Suprapubic skin (tissue), 4 donors: ENCODE measurements at places on chromosomes 3 and 15. TPM values are rescaled to one million over a fixed set of nuclear protein-coding genes. Genes with fewer than 3 reads are reported as not detected.

Gene GHSR
- not detected for total RNA-seq

Gene FAN1
- total RNA-seq: 28.5 TPM

Gene PLS1
- total RNA-seq: 6.3 TPM

Gene SCAANT1
- not detected for total RNA-seq

Gene DTX3L
- total RNA-seq: 7.6 TPM

Gene GOLGA8Q
- total RNA-seq: 2.0 TPM

Gene CHL1
- total RNA-seq: 39.5 TPM

Gene PLSCR2
- not detected for total RNA-seq

Gene UPK1B
- total RNA-seq: not detected

DNA sequence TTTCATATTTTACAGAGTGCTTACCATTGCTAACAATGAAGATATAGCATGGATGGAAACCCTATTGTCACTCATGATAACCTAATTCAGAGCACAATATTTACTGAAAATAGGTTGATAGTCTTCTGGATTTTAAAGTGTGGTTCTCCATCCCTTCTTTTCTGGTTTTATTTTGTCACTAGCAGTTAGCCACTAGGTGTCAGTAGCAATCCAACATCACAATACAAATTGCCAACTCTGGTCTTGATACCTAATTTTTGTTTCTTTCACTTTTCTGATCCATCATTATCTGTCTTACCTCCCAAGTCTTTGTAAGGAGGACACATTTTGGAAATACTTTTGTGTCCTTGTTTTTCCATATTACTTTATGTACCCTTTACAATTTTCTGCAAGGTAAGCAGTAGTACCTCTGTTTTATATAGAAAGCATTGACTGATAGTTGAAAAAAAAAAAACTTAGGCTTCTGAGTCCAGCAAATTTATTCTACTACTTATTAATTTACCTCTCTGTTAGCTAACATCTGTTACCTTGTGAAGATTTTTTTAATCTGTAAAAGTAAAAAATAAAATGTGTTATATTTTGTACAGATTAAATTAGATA is 28.3 kb upstream of the CRYBG3 start:
- no peaks in the 10 kb centered on the region for H3K36me3 ChIP-seq
- no peaks in the 10 kb centered on the region for H3K4me1 ChIP-seq
- DNase-seq: no peak

DNA sequence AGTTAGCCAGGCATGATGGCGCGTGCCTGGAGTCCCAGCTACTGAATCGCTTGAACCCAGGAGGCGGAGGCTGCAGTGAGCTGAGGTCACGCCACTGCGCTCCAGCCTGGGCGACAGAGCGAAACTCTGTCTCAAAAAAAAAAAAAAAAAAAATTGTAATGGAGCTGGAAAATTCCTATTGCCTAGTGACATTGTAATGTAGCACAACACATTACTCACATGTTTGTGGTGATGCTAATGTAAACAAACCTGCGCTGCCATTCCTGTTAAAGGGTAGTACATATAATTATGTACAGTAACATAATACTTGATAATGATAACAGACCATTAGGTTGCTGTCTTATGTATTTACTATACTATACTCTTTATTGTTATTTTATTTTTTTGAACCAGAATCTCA is 39.1 kb downstream of the KNL1 start:
- H3K27me3 ChIP-seq: no peaks in the 10 kb centered on the region
- no peak for DNase-seq
- H3K4me1 ChIP-seq: no peaks in the 10 kb centered on the region
- H3K4me3 ChIP-seq: no peak overlapping the region

- H3K27me3 ChIP-seq: no peaks in the 10 kb centered on the region
- H3K36me3 ChIP-seq: peaks cover 11% of the 10 kb centered on the region
- H3K4me3 ChIP-seq: no peak overlapping the region
- H3K4me1 ChIP-seq: no peaks in the 10 kb centered on the region
- no peak for DNase-seq
- H3K27ac ChIP-seq: no peak overlapping the region
Observed at GRCh38 chr3:8899876-8900460, 63.3 kb downstream of the RAD18 start.

DNA sequence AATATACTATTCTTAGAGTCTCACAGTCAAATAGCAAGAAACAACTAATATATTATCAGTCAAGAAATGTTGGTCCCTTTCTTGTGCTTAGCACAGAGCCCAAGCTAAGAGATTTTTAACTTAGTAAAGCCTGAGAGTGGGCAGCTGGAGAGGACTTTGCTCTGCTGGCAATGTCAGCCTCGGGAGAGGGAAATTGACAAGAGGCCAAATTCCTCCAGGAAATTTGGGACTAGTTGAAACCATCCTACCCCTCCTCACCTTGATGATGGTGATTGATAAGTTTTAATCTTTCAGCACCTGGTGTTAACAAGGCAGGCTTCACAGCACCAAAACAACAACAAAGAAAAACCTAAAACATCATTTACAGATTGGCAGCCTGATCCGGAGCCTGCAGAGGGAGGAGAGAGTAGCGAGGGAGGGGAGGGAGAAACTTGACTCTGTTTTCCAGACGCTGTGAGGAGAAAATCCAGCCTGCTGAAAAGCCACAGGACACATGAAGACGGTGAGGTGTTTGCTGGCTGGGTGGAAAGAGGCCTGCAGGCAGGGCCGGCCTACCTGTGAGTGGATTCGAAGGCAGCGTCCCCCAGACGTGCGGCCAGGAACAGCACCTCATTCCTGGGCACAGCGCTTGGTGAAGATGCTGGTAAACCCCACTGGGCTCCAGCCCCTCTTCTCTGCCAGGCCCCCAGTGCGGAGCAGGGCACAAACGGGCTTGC is 150.9 kb downstream of the LRRC28 start:
- H3K36me3 ChIP-seq: no peaks in the 10 kb centered on the region
- H3K27ac ChIP-seq: no peak overlapping the region
- no peaks in the 10 kb centered on the region for H3K27me3 ChIP-seq
- no peak for DNase-seq
- no peak overlapping the region for H3K4me3 ChIP-seq
- peaks cover 13% of the 10 kb centered on the region for H3K4me1 ChIP-seq

- H3K4me1 ChIP-seq: no peaks in the 10 kb centered on the region
- H3K27me3 ChIP-seq: no peaks in the 10 kb centered on the region
- no peak for DNase-seq
Observed at GRCh38 chr3:141465221-141465620, 21.6 kb upstream of the RASA2 start.

DNA sequence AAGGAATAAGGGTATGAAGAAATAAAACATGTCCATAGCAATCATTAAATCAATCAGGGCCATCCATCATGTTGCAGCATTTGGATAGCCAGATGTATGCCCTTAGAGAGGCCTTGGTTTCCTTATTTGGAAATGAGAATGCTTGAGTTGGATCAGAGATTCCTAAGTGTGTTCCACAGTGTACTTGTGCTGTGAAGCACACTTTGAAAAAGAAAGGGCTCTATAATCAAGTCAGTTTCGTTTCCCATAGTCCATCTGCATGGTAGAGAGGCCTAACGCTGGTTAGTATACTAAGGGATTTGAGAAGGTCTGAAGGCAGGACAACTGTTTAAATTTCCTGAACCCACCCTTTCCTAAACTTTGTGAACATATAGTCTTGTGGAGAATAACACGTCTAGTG is 30.9 kb downstream of the RBMS3 start:
- no peak for DNase-seq
- no peaks in the 10 kb centered on the region for H3K27me3 ChIP-seq
- no peak overlapping the region for H3K4me3 ChIP-seq
- H3K27ac ChIP-seq: no peak overlapping the region
- peaks cover 7% of the 10 kb centered on the region for H3K4me1 ChIP-seq

DNA sequence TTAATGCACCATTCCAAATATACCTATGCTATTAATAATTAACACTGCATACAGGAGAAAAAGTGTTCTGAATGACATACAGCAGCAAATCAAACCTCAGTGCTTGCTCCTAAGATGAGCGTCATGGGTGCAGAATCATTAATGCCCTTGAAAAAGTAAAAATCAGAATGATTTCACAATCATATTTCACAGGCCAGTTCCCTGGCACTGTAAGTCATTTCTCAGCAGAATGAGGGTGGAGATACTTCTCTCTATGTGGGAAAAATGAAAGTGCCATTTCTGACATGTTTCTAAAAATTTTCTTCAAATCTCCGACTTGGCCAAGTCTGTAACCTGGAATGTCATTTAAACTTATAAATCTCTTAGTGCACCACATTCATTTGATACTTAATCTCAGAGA is 549.8 kb upstream of the AGTR1 start:
- H3K27ac ChIP-seq: no peak overlapping the region
- no peak for DNase-seq
- H3K4me3 ChIP-seq: no peak overlapping the region
- H3K4me1 ChIP-seq: peaks cover 2% of the 10 kb centered on the region
- no peaks in the 10 kb centered on the region for H3K27me3 ChIP-seq

GRCh38 chr3:115418583-115418982 is 204.7 kb upstream of the GAP43 start:
- DNase-seq: no peak
- H3K36me3 ChIP-seq: no peaks in the 10 kb centered on the region
- no peak overlapping the region for H3K27ac ChIP-seq

GRCh38 chr3:28916713-28917499 is 364.0 kb upstream of the RBMS3 start:
- H3K4me1 ChIP-seq: peaks cover 12% of the 10 kb centered on the region
- H3K36me3 ChIP-seq: no peaks in the 10 kb centered on the region
- H3K27ac ChIP-seq: no peak overlapping the region
- peak overlapping the region; percentile 37 for H3K4me3 ChIP-seq

- H3K27me3 ChIP-seq: no peaks in the 10 kb centered on the region
- DNase-seq: no peak
- no peak overlapping the region for H3K27ac ChIP-seq
- H3K4me1 ChIP-seq: peaks cover 7% of the 10 kb centered on the region
- no peaks in the 10 kb centered on the region for H3K36me3 ChIP-seq
Observed at GRCh38 chr3:127542441-127542952, 48.0 kb downstream of the TPRA1 start.

GRCh38 chr3:9266716-9267115 is 17.3 kb upstream of the SRGAP3 start:
- H3K36me3 ChIP-seq: no peaks in the 10 kb centered on the region
- H3K27ac ChIP-seq: no peak overlapping the region
- no peaks in the 10 kb centered on the region for H3K27me3 ChIP-seq

DNA sequence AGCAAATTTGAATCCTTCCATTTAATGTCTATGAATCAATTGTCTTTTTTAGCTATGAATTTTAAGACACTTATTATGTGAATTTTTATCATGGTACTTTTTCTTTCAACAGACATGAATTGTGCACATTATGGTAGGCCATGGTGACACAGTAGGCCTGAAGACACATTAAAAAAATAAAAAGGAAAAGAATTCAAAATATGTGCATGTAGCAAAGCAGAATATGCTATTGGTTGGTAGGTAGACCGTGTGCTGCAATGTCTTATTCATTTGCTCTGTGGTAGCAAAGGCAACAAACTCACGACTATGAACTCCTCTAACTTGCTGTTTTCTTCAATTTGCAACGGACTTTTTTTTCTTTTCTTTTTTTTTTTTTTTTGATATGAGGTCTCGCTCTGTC is 50.0 kb upstream of the EPHA3 start:
- H3K27ac ChIP-seq: no peak overlapping the region
- no peaks in the 10 kb centered on the region for H3K36me3 ChIP-seq
- no peak for DNase-seq

GRCh38 chr15:89999676-90000185 is 1.4 kb upstream of the ZNF710 start:
- peaks cover 48% of the 10 kb centered on the region for H3K4me1 ChIP-seq
- H3K27me3 ChIP-seq: no peaks in the 10 kb centered on the region
- H3K36me3 ChIP-seq: no peaks in the 10 kb centered on the region
- DNase-seq: no peak
- H3K27ac ChIP-seq: peak overlapping the region; percentile 87
- peak overlapping the region; percentile 91 for H3K4me3 ChIP-seq

DNA sequence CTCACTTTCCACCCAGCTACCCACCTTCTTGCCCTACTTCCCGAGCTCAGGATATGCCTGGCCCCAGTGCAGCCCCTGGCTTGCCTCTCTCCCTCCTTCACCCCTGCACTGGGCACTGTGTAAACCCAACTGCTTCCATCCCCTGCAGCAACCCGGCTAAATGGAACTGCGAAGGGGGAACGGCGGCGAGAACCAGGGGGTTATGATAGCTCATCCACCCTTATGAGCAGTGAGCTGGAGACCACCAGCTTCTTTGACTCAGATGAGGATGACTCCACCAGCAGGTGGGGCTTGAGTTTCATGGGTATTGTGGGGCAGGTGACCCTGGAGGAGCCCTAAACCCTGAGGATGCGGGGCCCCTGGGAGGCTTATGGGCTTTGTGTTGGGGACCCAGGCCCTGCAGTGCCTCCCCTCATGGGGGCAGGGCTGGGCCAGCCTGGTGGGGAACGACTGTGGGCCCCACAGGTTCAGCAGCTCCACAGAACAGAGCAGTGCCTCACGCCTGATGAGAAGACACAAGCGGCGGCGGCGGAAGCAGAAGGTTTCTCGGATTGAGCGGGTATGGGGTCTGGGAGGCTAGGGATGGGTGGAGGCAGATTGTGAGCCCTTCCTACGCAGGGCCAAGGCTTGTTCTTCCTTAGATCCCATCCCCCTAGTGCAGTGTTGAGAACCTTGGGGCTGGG is 9.6 kb downstream of the DVL3 start:
- no peaks in the 10 kb centered on the region for H3K27me3 ChIP-seq
- H3K4me1 ChIP-seq: peaks cover 21% of the 10 kb centered on the region
- H3K36me3 ChIP-seq: peaks cover 68% of the 10 kb centered on the region
- H3K27ac ChIP-seq: no peak overlapping the region
- no peak for DNase-seq

DNA sequence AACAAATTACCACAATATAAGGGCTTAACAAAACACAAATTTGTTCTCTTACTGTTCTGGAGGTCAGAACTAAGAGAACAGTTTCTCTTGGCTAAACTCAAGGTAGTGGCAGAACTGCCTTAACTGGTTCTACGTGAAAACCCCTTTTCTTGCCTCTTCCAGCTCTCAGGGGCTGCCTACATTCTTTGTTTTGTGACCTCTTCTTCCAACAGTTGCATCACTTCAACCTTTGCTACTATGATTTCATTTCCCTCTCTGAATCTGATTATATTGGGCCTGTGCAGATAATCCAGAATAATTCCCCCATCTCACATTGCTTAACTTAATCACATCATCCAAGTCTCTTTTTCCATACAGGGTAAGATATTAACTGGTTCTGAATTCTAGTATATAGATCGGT is 624.6 kb downstream of the ZPLD1 start:
- H3K27me3 ChIP-seq: no peaks in the 10 kb centered on the region
- no peaks in the 10 kb centered on the region for H3K4me1 ChIP-seq
- no peak for DNase-seq
- no peak overlapping the region for H3K27ac ChIP-seq

GRCh38 chr3:55717481-55717880 is 230.4 kb upstream of the WNT5A start:
- no peak overlapping the region for H3K4me3 ChIP-seq
- no peak overlapping the region for H3K27ac ChIP-seq
- H3K27me3 ChIP-seq: peaks cover 22% of the 10 kb centered on the region
- no peak for DNase-seq
- H3K36me3 ChIP-seq: no peaks in the 10 kb centered on the region

- no peak overlapping the region for H3K4me3 ChIP-seq
- H3K27me3 ChIP-seq: no peaks in the 10 kb centered on the region
- no peak for DNase-seq
- no peaks in the 10 kb centered on the region for H3K36me3 ChIP-seq
- H3K4me1 ChIP-seq: no peaks in the 10 kb centered on the region
Observed at GRCh38 chr3:192038726-192039125, 577.8 kb downstream of the PYDC2 start.
